ENCODE measurements at places on chromosomes 13 and 19.

DNA sequence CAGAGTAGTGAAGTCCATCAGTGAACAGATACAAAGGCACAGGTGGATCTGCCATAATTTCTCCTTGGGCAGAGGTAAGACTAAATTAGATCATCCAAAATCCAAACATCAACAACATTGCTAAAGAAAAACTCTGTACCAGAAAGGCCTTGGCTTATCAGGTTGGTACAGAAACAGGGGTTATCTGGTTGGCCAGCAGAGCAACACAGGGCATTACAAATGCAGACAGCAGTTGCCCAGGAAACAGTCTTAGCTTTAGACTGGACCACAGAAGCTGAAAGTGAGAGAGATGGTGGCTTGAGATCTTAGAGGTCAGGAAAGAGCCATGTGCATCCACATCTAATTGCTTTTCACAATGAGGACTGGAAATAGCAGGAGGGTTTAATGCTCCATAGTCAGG is 26.6 kb upstream of the DGKH start:
- DNase-seq = no peak

- no peak for DNase-seq
Measured at GRCh38 chr13:103066781-103067345, 646 bp upstream of the SLC10A2 start.

DNA sequence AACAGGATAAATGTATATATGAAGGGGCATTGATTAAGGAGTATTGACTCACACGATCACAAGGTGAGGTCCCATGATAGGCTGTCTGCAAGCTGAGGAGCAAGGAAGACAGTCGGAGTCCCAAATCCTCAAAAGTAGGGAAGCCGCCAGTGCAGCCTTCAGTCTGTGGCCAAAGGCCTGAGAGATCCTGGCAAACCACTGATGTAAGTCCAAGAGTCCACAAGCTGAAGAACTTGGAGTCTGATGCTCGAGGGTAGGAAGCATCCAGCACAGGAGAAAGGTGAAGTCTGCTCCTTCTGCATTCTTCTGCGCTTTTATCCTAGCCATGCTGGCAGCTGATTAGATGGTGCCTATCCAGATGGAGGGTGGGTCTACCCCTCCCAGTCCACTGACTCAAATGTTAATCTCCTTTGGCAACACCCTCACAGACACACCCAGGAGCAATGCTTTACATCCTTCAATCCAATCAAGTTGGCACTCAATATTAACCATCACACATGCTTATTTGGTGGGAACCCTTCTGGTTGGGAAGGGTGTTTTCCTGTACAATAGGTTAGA is 55.1 kb downstream of the SLAIN1 start:
- DNase-seq = no peak

DNA sequence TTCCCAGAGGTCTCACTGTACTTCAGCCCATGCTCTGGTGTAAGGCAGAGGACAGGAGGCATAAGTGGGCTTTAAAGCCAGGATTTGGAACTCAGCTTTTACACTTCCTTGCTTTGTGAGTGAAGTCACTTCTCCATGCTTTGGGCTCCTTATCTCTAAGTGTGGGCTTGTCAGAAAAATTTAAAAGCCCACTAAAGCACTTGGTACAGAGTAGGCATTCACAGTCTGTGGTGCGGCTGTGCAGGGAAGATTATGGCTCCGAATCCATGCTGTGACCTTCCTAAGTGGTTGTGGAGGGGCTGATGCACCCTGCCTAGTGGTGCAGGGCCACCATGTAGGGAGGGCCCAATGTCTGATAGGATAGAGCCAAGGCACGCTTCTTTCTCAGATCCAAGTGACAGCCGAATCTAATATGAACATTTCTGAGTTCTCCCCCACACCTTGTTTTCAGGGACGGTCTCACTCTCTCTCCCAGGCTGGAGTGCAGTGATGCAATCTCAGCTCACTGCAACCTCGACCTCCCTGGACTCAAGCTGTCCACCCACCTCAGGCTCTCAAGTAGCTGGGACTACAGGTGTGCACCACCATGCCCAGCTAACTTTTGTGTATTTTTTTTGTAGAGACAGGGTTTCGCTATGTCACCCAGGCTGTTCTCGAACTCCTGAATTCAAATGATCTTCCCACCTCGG is 6.9 kb downstream of the TIMM29 start:
- DNase-seq = no peak

- no peak for DNase-seq
Measured at GRCh38 chr19:40394816-40395210, 4.8 kb upstream of the HIPK4 start.

DNA sequence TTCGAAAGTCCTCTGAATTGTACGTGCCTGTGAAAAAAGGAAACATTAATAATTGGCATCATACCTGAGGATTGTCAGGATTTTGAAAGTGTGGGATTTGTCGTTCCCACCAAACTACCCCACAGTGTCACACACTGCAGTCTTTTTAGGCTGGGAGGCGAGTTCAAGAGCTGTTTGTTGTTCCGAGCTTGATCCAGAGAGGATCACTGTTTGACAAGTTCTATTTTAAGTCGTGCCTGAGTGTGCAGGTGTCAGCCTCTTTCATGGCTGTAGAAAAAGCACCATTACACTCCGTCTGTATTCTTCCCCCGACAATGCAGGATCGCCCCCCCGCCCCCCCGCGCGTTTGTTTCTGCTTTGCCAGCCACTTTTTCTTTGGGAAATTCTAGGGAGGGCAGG is 635 bp upstream of the NBEA start:
- no peak for DNase-seq

GRCh38 chr13:34107806-34108205 is 289.9 kb downstream of the RFC3 start:
- DNase-seq = no peak

GRCh38 chr19:6997679-6998445 is 23.4 kb downstream of the MBD3L2B start:
- peak; percentile 76 for DNase-seq

DNA sequence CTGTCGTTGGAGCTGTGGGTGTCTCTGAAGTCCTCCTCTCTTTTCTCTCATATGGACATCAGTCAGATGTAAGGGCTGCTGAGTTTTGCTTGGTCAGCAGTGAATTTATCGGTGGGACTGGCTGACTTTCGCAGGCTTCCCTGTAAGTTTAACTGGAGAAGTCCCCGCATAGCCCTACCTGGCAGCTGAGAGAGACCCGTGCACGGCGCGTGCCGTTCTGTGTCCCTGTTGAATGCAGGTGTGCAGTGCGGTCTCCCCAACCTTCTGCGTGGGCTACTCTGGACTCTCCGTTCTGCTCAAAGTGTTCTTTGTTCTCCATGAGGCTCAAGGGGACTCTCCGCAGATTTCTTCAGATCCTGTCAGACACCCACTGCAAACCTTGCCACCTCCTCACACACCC is 252.9 kb downstream of the COL4A1 start:
- no peak for DNase-seq

DNA sequence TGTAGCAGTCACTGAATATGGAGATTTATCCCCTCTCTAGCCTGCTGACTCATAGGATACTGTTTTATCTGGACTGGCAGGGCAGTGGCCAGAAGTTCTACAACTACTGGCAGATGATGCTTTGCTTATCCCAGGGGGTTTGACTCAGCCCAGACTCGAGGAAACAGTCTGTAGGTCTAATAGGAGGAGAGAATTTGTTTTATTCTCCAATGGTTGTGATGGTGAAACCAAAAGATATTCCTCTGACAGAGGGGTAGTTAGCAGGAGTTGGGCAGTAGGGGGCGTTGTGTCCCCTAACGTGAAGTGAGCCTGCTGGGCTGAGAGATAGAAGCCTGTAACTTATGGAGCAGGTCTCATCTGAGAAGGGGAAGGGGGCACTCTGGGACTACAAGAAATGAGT is 74.9 kb downstream of the WTIP start:
- peak; percentile 18 for DNase-seq

- DNase-seq = no peak
Measured at GRCh38 chr13:30224732-30225131, 82.6 kb downstream of the KATNAL1 start.

DNA sequence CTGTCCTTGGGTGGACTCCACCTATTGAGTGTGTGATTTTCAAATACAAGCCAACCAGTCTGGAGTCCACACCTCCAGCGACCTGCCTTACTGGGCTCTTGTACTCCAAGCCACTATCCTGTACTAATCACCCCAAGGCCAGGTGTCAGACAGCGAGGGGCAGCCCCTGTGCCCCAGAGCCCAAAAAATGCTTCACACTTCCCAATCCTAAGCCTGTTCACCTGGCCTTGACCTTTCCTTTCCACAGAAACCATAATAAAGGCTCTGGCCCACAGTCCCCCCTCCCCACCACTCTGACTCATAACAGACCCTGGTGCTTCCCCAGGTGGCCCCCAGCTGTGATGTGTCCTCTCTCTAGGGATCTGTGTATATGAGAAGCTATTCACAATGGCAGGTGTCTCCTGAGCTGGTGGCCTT is 3.9 kb downstream of the CD209 start:
- no peak for DNase-seq

DNA sequence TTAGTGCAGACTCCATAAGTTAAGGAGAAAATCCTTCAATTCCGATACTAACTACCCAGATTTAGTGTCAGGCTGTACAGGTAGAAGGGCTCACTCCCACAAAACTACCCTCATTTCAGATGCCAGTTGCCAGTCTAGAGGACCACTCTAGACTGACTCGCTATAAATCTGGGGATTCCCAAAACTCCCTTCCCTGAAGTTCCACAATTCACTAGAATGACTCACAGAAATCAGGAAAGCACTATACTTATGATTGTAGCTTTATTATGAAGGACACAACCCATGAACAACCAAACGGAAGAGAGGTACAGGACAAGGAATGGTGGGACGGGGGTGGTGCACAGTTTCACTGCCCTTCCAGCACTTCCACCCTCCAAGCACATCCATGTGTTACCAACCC is 321.2 kb downstream of the DIAPH3 start:
- no peak for DNase-seq

- no peak for DNase-seq
Measured at GRCh38 chr19:44841231-44841630, 4.9 kb upstream of the NECTIN2 start.

DNA sequence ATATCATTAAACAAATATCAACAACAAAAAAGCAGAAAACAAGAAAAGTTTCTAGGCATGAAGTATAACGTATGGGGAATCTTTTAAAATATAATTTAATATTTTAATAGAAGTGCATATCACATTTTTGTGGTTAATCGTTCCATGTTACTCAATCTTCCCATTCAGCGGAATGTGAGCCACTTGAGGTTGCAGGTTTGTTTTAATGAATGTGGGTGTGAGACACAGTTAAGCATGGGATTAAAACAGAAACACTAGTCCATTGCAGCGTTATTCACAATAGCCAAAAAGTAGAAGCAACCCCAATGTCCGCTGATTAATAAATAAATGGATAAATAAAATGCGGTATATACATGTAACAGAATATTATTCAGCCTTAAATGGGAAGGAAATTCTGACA is 146.0 kb downstream of the NDFIP2 start:
- DNase-seq = no peak

DNA sequence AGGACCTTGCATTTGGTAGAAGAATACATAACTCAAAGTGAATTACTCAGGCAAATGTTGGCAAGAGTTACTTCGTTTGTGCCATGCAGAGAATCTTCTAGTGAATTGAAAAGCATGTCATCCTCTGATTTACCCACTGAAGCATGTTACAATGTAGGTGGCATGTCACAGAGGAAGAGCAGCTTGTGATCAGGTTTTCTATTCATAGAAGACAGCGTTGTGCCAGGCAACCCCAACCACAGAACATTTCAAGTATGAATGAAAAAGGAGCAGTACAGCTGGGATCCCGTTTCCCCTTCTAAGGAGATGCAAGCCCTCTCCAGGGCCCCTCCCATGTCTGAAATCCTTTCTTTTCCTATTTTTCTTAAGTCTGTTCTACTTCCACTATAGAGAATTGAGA is 6.0 kb upstream of the KATNAL1 start:
- no peak for DNase-seq

DNA sequence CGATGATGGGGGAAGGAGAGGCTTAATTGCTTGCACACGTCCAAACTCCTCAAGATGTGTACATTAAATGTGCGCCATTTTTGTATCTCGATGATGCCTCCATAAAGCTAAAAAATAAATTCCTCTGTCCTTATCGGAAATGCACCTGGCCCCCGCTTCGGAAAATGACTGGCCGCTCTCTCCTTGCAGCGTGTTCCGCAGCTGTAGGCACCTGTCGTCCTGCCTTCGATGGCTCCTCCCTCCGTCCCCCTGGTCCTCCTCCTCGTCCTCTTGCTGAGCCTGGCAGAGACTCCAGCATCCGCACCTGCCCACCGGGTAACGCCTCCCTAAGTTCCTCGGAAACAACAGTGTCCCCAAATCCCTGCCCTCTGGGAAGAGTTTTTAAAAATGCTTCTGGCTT is 1.1 kb downstream of the GALP start:
- DNase-seq = no peak

DNA sequence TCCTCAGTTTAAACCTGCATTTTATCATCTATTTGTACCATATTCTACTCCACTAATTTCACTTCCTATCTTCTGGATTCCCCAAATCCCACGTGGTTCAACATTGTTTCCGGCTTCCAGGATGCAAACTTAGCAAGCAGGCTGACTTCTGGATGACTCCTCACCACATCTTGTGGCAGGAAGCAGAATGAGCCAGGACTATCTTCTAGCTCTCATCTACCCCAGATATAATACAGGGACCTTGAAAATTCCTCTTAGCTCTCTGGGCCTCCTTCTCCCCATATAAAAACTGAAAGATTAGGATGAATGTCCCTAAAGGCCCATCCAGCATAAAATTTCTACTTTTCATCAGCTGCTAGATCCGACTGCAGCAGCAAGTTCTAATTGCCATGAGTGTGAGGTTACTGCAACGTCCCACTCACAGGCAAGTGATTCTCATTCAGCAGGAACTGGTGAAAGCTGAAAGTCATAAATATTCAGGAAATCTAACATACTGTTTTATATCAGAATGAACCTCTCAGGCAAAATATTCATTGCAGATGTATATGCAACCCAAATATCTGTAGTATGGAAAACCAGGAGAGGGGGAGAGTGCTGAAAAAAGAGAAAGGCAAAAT is 93.4 kb downstream of the KCTD12 start:
- no peak for DNase-seq

GRCh38 chr19:7637374-7638256 is 705 bp downstream of the STXBP2 start:
- peak; percentile 67 for DNase-seq

DNA sequence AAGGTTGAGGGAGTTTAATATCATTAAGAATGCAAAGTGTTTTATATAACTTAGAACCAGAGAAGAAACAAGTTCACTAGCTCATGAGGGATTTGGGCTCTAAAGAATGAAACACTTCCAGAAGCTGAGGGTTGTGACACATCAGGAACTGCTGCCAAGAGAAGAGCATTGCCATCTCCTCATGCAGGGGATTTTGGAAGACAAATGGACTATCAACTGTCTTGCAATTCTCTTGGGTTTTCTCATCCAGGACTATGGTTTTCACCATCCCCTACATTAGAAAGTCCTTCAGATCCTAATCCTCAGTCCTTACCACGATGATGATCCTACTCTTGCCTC is 59.7 kb upstream of the KL start:
- DNase-seq = no peak

- DNase-seq = no peak
Measured at GRCh38 chr19:29098863-29099481, 114.0 kb downstream of the UQCRFS1 start.

All from HL-60 (cell line).